Substantia nigra (tissue), 51 donors: ENCODE measurements at places on chromosomes 12 and 14.

- DNase-seq: no peak
Observed at GRCh38 chr12:48115957-48116356, 3.2 kb upstream of the PFKM start.

- DNase-seq: no peak
Observed at GRCh38 chr12:106866426-106867080, 89.2 kb upstream of the TMEM263 start.

GRCh38 chr12:48119078-48119833 lies at the start of gene PFKM:
PFKM (plus strand) TSS chr12:48119364; CDS start chr12:48122775, 3,411 bp downstream.
- no peak for DNase-seq

DNA sequence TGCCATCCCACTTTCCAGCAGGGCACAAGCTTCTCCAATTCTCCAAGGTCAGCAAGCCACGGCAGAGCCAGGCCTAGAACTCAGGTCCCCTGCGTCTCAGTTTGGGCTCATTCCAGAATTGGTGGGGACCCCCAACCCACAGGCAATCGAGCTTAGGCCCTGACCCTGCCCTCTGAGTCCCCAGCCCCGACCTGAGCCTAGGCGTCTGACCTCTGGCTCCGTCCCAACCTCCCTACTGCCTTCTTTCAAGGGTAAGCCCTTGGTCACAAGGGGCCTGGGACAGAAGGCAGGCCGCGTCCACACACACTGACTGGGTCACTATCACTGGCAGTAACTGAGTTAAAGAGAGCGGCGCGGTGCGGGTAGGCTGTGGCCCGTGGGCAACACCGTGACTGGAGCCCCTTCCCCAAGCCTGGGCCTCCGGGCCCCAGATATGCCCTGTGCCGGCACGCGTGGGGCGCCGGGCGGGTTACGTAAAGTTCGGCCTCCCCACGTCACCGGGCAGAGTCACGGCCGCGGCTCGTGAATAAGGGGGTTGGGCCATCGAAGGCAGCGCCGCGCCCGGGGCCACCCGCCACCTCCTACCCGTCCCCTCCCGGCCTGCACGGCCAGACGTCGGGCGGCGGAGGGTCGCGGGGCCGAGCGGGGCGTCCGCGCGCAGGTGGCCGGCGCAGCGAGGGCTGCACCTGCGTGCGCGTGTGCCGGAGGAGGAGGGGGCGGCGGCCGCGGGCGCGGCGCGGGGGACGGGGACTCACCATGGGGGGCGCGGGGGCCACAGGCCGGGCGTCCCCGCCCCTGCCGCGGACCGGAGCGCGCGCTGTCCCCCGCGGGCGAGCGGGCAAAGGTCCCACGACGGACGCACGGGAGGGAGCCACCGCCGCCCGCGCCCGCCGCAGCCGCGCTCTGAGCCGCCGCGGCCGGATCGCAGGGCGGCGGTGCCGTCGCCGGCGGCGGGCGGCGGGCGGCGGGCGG lies 516 bp downstream of the ANKRD9 start:
- DNase-seq: no peak

GRCh38 chr12:95943330-95943842 lies at the start of gene AMDHD1:
AMDHD1 (plus strand) TSS chr12:95943331; CDS start chr12:95943399, 68 bp downstream.
- peak; percentile 19 for DNase-seq
